ENCODE measurements at places on chromosomes 4 and X. TPM values are rescaled to one million over a fixed set of nuclear protein-coding genes. Genes with fewer than 3 reads are reported as not detected.
A peak's percentile ranks its signal among the peaks of the same experiment; 100 is the strongest.

Gene PLAC8
- 42.6 TPM for total RNA-seq

Gene PROM1
- total RNA-seq, result 3.9 TPM

Gene ARHGEF38
- total RNA-seq, result 14.1 TPM

Gene UBE2K
- total RNA-seq, result 57.4 TPM

Gene UGT2B11
- not detected for total RNA-seq

Gene CABS1
- not detected for total RNA-seq

- no peaks in the 10 kb centered on the region for H3K36me3 ChIP-seq
- no peak overlapping the region for H3K27ac ChIP-seq
- no peak overlapping the region for H3K4me3 ChIP-seq
Observed at GRCh38 chr4:55386840-55387239, 8.9 kb upstream of the TMEM165 start.

- DNase-seq, result no peak
- no peak overlapping the region for H3K4me3 ChIP-seq
- no peaks in the 10 kb centered on the region for H3K4me1 ChIP-seq
- no peaks in the 10 kb centered on the region for H3K36me3 ChIP-seq
- H3K27ac ChIP-seq, result no peak overlapping the region
Observed at GRCh38 chr4:76276813-76277212, 25.3 kb downstream of the FAM47E start.

DNA sequence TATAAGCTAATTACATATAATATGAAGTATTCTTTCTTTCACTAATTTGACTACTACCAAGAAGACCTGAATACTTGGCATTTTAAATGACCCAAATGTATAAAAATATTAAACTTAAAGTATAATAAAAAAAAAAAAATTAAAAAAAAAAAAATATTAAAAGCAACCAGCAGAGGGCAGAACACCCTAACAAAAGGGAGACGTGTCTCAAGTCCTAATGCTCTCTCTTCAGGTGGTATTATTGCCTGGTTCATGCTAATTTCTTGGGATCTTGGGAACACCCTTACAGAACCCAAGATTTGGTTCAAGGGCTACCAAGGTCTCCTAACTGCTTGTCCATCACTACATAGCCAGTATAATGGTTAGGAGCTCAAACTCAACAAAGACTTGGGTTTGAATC lies 754.8 kb downstream of the RAB28 start:
- no peaks in the 10 kb centered on the region for H3K27me3 ChIP-seq
- no peak overlapping the region for H3K4me3 ChIP-seq
- H3K36me3 ChIP-seq, result no peaks in the 10 kb centered on the region

GRCh38 chr4:119678761-119679160 lies 50.2 kb upstream of the PDE5A start:
- H3K27ac ChIP-seq, result no peak overlapping the region
- no peaks in the 10 kb centered on the region for H3K27me3 ChIP-seq
- H3K36me3 ChIP-seq, result no peaks in the 10 kb centered on the region

DNA sequence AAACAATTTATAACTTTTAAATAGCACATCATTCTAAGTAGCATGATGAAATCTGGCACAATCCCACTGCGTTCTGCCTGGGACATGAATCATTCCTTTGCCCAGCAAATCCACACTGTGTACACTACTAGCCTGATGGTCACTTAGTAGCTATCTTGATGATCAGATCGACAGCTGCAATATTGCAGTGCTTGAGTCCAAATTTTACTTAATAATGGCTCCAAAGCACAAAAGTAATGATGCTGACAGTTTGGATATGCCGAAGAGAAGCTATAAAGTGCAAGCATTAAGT lies 86.6 kb upstream of the NPNT start:
- no peak overlapping the region for H3K4me3 ChIP-seq
- no peaks in the 10 kb centered on the region for H3K4me1 ChIP-seq
- H3K36me3 ChIP-seq, result no peaks in the 10 kb centered on the region
- DNase-seq, result no peak

GRCh38 chrX:68826113-68826980 lies 2.5 kb upstream of the EFNB1 start:
- H3K36me3 ChIP-seq, result no peaks in the 10 kb centered on the region
- peak; percentile 18 for DNase-seq
- H3K27ac ChIP-seq, result no peak overlapping the region
- H3K4me3 ChIP-seq, result no peak overlapping the region
- H3K27me3 ChIP-seq, result no peaks in the 10 kb centered on the region

DNA sequence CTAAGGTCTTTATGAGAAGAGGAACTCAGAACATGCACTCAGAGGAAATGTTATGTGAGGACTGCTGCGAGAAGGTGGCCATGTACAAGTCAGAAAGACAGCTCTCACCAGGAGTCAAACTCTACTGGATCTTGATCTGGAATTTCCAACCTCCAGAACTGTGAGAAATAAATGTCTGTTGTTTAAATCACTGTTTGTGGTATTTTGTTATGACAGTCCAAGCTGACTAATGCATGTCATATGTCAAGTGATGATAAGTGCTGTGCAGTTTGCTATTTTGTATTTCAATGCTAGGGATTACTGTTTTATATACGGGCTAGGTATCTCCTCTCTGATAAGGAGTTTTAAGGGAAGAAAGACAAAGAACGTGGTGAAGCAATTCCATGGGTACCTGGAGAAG lies 162.3 kb downstream of the CPEB2 start:
- no peak overlapping the region for H3K4me3 ChIP-seq
- no peak overlapping the region for H3K27ac ChIP-seq
- no peak for DNase-seq
- H3K36me3 ChIP-seq, result no peaks in the 10 kb centered on the region
- no peaks in the 10 kb centered on the region for H3K27me3 ChIP-seq

DNA sequence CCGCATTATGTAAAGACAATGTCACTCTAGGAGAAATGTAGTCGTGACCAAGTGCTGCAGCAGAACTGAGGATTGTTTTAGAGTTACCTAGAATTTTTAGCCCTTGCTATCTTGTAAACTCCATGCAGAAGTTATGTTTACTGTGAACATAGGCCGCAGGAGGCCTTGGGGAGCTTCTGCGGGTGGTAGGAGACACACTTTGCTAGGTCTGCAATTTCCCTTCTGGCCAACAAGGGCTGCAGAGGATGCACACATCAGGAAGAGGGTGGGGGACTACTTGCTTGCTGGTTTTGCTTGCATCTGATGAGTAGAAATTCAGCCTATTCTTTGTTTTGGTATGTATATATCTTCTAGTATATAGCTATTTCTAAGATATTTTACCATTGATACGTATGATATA lies 23.1 kb downstream of the BANK1 start:
- no peaks in the 10 kb centered on the region for H3K36me3 ChIP-seq
- H3K4me3 ChIP-seq, result no peak overlapping the region
- no peaks in the 10 kb centered on the region for H3K4me1 ChIP-seq
- no peaks in the 10 kb centered on the region for H3K27me3 ChIP-seq
- H3K27ac ChIP-seq, result no peak overlapping the region

- no peaks in the 10 kb centered on the region for H3K36me3 ChIP-seq
- DNase-seq, result no peak
- no peak overlapping the region for H3K4me3 ChIP-seq
- no peaks in the 10 kb centered on the region for H3K27me3 ChIP-seq
- peaks cover 6% of the 10 kb centered on the region for H3K4me1 ChIP-seq
Observed at GRCh38 chrX:150872773-150873336, 25.6 kb downstream of the CD99L2 start.

- H3K4me1 ChIP-seq, result no peaks in the 10 kb centered on the region
- DNase-seq, result no peak
- H3K27ac ChIP-seq, result no peak overlapping the region
- no peak overlapping the region for H3K4me3 ChIP-seq
- H3K27me3 ChIP-seq, result no peaks in the 10 kb centered on the region
- H3K36me3 ChIP-seq, result no peaks in the 10 kb centered on the region
Observed at GRCh38 chr4:119794681-119795080, 166.1 kb upstream of the PDE5A start.

GRCh38 chrX:112254896-112255295 lies 172.3 kb upstream of the TRPC5 start:
- no peak overlapping the region for H3K27ac ChIP-seq
- no peaks in the 10 kb centered on the region for H3K36me3 ChIP-seq
- DNase-seq, result no peak
- H3K4me1 ChIP-seq, result no peaks in the 10 kb centered on the region

DNA sequence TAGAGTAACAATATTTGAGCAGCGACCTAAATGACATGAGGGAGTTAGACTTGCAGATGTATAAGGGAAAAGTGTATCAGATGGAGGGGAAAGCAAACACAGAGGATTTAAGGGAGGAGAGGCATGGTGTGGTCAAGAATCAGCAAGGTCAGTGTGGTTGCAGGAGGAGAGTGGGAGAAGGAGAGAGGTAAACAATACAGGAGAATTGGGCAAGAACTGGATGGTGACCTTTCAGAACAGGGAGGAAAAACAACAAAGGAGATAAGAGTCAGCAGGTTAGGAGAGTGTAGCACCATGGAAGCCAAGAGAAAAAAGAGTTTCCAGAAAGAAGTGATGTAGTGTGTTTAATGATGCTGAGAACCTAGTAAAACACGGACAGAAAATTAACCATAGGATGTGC lies 178.5 kb downstream of the PAPSS1 start:
- H3K27me3 ChIP-seq, result no peaks in the 10 kb centered on the region
- H3K36me3 ChIP-seq, result no peaks in the 10 kb centered on the region
- no peak for DNase-seq
- H3K4me1 ChIP-seq, result no peaks in the 10 kb centered on the region

DNA sequence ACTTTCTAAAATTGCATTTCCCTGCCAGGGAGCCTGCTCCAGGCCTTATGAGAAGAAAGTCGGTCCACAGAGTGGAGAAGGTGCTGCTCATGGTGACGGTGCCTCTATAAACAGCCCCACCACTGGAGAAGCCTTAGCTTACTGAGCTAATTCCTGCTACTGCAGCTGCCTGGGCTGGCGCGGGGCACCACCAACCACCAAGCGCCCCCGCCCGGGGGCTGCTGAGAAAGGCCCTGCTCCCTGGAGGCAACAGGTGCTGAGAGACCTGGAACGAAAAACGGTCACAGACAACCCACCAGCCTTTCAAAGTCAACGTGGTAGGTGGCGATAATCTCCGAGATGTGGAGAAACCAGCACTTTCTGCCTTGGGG lies 2.9 kb downstream of the HCFC1 start:
- H3K36me3 ChIP-seq, result peaks cover 7% of the 10 kb centered on the region
- no peak overlapping the region for H3K4me3 ChIP-seq
- DNase-seq, result peak; percentile 19
- H3K4me1 ChIP-seq, result peaks cover 60% of the 10 kb centered on the region
- H3K27me3 ChIP-seq, result no peaks in the 10 kb centered on the region

DNA sequence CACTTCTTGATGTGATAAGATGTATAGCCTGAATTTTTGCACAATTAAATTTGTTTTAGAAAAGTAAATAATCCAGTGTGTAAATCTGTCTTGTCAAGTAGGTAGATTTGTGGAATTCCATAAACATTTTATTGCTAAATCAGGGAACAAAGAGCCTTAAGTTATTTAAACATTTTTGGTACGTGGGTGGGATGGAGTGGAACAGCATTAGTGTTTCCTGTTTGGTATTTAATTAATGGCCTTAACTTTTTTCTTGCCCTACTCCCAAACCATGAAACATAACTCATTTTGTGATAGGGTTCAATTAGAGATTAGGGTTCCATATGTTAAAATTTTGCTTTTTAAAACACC lies 5.1 kb downstream of the NUDT9 start:
- no peaks in the 10 kb centered on the region for H3K27me3 ChIP-seq
- H3K27ac ChIP-seq, result no peak overlapping the region
- H3K4me1 ChIP-seq, result peaks cover 20% of the 10 kb centered on the region
- no peak for DNase-seq
- H3K36me3 ChIP-seq, result no peaks in the 10 kb centered on the region

GRCh38 chrX:29545878-29546277 lies 669.5 kb upstream of the MAGEB2 start:
- no peaks in the 10 kb centered on the region for H3K4me1 ChIP-seq
- H3K27me3 ChIP-seq, result no peaks in the 10 kb centered on the region
- no peak overlapping the region for H3K27ac ChIP-seq
- no peak for DNase-seq
- H3K36me3 ChIP-seq, result no peaks in the 10 kb centered on the region
- no peak overlapping the region for H3K4me3 ChIP-seq

GRCh38 chrX:71256051-71256450 lies 2.1 kb upstream of the ZMYM3 start:
- no peak overlapping the region for H3K27ac ChIP-seq
- H3K27me3 ChIP-seq, result no peaks in the 10 kb centered on the region
- H3K36me3 ChIP-seq, result no peaks in the 10 kb centered on the region
